Activated T-cell treated with anti-CD3 and anti-CD28 coated beads for 4 hours (primary cell): ENCODE measurements at places on chromosomes 12 and 14.
A peak's percentile ranks its signal among the peaks of the same experiment; 100 is the strongest.

DNA sequence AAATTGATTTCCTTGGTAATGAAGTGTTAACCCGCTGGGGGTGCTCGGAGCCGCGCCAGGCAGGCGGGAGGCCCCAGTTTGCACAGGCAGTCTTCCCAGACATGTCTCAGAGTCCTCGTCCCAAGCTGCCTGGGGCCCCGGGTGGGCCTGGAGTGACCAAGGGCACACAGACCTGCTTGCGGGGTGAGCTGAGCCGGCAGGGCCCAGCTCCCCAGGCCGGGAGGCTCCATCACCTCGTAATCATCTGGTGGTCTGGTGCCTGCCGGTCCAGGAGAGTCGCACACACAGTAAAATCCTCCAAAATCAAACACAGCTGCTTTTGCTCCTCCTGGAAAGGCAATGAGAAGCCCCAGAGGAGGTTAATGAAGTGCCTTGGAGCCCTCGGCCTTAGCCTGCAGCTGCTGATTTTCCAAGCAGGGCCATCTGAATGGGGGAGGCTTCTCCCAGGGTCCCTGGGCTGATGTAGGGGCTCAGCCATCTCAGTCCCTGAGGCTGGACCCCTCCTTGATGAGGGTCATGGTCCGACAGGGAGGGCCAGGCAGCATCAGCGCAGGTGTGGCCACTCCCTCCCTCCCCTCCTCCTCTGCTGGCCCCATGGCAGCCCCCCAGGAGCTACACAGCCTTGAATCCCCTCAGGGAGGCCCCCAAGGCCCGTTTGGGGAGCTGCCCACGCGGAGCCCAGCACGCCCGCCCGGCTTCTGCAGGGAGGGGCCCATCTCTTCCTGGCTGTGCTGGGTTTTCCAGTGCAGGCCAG lies 39.4 kb upstream of the FBRSL1 start:
- DNase-seq, result no peak

DNA sequence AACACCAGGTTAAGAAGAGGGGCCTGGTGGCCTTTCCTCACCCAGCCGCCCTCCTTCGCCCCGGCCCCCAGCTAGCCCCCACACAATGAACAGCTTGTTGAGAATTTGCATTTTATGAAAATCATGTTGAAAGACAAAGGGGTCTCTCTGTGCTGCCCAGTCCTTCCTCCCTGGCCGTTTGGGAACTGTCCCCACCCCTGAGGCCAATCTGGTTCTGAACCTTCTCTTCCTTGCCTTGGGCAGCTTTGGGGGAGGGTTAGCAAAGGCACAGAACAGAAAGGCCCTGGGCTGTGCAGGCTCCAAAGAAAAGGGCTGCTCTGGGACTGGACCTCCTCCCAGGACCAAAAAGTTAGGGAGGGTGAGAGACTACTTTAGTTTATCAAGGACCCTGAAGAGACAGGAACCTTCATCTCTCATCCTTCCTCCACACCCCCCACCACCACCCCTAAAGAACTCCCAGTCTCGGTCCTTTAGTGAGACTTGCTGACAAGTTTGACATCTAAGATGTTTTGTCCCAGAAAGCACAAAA lies 1.3 kb downstream of the TAMALIN start:
- no peak for DNase-seq

GRCh38 chr12:31618228-31619025 lies 27.5 kb upstream of the DENND5B start:
- no peak for DNase-seq

- DNase-seq, result peak; percentile 88
Measured at GRCh38 chr12:56468216-56469006, at the start of gene SPRYD4. Gene SPRYD4 (plus strand): TSS chr12:56468578. CDS start chr12:56468592, 14 bp downstream.

GRCh38 chr14:64778104-64778754 lies 74.0 kb downstream of the PLEKHG3 start:
- no peak for DNase-seq

GRCh38 chr12:9337656-9338055 lies 129.5 kb upstream of the PZP start:
- no peak for DNase-seq

GRCh38 chr14:38243696-38244240 lies 12.1 kb downstream of the CLEC14A start:
- no peak for DNase-seq

DNA sequence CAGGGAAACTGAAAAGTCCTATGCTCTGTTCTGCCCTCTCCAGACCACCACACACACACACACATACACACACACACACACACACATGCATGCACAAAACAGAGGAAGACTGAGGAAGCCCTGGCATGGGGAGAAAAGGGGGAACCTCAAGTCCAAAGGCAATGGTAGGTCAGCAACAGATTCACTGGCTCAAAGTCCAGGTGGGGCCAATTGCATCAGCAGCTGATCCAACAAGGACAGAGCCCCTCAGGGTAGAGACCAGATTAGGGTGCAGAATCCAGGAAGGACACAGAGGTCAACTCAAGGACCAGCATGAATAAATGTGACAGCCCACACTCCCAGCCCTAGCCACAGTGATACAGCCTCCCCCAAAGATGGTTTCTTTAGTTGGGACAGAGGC lies 425.0 kb upstream of the SOX5 start:
- DNase-seq, result no peak

DNA sequence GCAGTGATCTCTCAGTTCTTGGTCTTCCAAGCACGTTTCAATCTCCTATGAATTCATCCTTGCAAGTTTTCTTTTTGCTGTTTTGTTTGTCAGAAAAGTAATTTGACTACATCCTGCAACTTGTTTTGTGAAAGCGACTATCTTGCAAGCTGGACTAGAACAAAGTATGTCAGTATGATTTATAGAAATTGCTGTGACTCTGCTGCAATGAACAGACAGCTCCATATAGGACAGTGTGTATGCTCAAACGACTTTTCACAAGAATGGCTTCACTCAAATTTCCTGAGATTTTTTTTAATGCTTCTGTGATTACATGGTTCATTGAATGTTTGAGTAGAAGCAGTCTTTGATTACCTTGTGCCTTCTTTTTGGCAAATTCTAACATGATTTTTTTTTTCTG lies 123.5 kb upstream of the TRHDE start:
- no peak for DNase-seq

DNA sequence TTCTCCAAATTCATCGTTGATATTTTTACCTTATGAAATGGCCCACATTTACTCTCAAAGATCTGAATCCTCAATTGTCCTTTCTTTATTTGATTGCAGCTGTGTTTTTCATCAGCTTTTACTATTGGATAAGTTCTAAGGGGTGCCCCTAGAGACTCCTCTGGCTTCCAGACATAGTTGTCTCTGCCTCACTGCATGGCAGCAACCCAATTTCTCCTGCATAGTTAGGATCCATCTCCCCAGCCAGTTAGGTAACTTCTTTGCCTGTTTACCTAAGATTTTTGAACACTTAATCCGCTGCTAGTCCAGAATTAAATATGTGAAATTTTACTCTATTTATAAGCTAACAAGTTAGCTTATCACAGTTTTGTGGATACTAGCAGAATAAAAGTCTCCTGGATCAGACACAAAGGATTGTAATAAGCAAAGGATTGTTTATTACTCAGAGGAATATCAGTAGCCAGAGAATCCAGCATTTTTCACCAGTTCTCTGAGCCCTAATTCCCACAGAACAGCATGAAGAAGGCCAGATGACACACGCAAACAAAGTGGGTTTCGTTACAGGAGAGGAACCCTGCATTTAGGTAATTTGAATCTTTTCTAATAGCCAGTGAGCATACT lies 101.1 kb downstream of the BBS10 start:
- no peak for DNase-seq

- DNase-seq, result no peak
Measured at GRCh38 chr12:107091989-107092641, 1.2 kb downstream of the CRY1 start.

GRCh38 chr12:40208707-40209446 lies 15.9 kb upstream of the LRRK2 start:
- no peak for DNase-seq

DNA sequence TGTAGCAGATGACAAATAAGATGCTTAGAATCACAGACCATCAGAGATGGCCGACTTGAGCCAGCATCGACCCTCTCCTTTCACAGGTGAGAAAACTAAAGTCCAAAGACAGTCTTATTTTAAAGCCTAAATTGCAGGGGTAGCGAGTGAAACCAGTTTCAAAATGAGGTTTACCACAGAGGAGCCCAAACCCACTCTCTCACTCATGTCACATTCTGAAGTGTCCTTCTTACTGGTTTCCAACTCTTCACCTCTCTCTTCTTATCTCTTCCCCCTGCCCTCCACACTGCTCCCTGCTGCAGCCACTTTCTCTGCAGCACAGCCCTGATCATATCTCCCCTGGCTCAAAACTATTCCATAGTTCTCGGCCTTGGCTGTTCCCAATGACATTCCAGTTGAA lies 57.0 kb upstream of the NID2 start:
- no peak for DNase-seq

DNA sequence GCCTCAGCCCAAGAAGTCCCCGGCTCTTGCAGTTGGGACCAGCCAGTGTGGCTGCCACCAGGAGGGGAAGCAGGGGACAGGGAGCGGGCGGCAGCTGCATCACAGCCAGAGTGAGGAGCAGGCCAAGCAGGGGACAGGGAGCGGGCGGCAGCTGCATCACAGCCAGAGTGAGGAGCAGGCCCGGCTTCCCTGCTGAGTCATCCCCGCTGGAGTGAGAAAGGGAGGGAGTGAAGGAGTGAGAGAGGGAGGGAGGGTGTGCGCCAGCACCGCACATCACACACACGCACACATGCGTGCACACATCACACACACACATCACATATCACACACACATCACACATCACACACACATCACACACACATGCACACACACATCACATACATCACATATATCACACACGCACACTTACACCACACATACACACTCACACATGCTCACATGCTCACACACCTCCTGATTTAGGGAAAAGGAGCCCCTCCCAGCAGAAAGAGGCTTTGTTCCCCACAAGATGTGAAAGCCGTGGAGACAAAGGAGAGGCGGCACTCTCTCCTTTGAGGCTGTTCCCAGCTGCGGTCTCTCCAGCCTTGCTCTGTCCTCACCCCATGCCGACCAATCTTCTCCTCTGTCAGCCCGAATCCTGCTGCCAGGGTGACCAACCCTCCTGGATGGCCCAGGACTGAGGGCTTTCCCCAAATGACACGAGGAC lies 16.7 kb upstream of the ZDHHC22 start:
- DNase-seq, result no peak

GRCh38 chr12:121581686-121582429 lies 1.0 kb upstream of the KDM2B start:
- no peak for DNase-seq

GRCh38 chr12:89256060-89256459 lies 96.2 kb downstream of the DUSP6 start:
- DNase-seq, result no peak

DNA sequence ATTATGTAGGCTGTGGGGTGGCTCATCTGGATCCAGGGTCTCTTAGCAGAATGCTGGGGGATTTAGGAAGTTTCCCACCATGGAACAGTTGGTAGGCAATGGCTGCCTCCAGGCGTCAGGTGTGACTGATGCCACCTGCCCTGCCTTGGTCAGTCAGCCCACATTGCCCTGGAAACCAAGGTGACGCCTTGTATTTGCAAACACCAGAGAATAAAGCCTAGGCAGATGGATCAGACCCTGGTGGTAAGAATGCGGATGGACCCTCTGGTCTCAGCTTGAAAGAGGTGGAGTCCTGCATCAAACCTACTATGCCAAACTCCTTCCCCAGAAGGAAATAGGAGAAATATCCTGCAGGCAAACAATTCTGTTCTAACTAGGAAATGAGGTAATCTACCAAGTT lies 38.2 kb downstream of the NCKAP5L start:
- no peak for DNase-seq

GRCh38 chr12:111635524-111635923 lies 36.4 kb upstream of the ATXN2 start:
- no peak for DNase-seq

DNA sequence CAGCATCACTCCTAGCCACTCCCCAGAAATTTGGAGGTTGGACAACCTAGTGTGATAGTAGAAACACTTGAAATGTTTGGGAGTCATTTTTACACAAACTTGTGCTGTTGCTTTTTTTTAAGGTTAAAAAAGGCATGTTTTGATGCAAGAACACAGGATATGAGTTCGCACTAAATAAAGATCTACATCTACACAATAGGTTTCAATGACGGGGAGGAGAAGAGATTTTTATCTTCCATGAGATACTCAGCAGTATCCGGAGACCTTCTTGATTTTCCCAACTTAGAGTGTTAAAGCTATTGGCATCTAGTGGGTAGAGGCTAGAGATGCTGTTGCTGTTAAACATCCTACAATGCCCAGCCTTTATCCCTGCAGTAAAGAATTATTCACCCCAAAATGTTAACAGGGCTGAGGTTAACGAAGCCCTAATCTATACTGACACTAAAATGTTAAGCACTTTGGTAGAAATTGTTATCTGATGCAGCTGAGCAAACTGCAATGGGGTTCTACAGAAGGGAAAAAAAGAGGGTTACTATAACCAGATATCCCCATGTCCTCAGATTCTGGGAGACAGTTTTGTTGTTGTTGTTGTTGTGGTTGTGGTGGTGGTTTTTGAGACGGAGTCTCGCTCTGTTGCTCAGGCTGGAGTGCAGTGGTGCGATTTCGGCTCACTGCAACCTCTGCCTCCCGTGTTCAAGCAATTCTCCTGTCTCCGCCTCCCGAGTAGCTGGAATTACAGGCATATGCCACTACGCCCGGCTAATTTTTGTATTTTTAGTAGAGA lies 14.0 kb upstream of the PCNX1 start:
- no peak for DNase-seq

- no peak for DNase-seq
Measured at GRCh38 chr12:112782943-112783342, 8.6 kb upstream of the RPH3A start.

DNA sequence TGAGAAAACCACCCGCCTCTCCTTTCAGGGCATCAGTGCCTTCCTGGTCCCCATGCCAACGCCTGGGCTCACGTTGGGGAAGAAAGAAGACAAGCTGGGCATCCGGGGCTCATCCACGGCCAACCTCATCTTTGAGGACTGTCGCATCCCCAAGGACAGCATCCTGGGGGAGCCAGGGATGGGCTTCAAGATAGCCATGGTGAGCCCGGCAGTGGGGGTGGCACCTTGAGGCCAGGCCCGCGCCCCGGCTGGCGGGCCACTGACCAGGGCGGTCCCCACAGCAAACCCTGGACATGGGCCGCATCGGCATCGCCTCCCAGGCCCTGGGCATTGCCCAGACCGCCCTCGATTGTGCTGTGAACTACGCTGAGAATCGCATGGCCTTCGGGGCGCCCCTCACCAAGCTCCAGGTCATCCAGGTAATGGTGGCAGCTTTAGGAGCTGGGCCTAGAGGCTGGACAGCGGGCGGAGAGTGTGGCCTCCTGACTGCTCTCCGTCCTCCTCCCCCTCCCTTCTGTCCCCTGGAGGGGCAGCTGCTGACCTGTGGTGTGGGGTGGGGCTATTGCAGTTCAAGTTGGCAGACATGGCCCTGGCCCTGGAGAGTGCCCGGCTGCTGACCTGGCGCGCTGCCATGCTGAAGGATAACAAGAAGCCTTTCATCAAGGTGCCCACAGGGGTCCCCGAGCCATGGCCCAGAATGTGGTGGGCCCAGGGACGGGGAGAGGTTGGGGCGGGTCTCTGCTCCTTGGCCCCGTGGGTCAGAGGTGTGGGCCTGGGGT lies 12.8 kb downstream of the ACADS start:
- DNase-seq, result no peak

GRCh38 chr12:5567016-5567725 lies 135.3 kb downstream of the NTF3 start:
- DNase-seq, result no peak
